ENCODE measurements at places on chromosomes 6 and 20.

- no peak for DNase-seq
Measured at GRCh38 chr6:31723245-31723979, at the start of gene MPIG6B. MPIG6B (plus strand) TSS chr6:31723373; CDS start chr6:31723384, 11 bp downstream.

- DNase-seq: no peak
Measured at GRCh38 chr6:96340164-96340563, 181.4 kb upstream of the UFL1 start.

DNA sequence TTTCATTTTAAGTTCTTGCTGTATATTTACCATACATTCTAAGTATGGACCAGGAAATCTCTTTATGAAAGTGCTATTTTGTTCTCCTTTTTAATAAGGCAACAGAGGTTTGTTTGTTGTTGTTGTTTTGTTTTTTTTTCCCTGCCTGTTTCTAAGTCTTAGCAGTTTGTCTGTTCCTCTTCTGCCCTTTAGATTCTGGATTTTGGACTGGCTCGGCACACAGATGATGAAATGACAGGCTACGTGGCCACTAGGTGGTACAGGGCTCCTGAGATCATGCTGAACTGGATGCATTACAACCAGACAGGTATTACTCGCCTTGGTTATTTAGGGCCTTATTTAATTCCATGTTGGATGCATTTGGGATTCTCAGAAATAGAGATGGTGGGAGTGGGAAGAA, 48.0 kb downstream of the MAPK14 start:
- DNase-seq: peak; percentile 31

GRCh38 chr6:84718038-84718955, 46.1 kb downstream of the TBX18 start:
- DNase-seq: peak; percentile 36

- no peak for DNase-seq
Measured at GRCh38 chr6:90229331-90230010, 67.2 kb downstream of the BACH2 start.

- DNase-seq: peak; percentile 5
Measured at GRCh38 chr6:113031591-113032238, 684.6 kb downstream of the RFPL4B start.

- DNase-seq: no peak
Measured at GRCh38 chr6:73104921-73105320, 120.4 kb downstream of the KHDC1L start.
